ENCODE measurements at places on chromosomes 5 and 9.
A peak's percentile ranks its signal among the peaks of the same experiment; 100 is the strongest.

DNA sequence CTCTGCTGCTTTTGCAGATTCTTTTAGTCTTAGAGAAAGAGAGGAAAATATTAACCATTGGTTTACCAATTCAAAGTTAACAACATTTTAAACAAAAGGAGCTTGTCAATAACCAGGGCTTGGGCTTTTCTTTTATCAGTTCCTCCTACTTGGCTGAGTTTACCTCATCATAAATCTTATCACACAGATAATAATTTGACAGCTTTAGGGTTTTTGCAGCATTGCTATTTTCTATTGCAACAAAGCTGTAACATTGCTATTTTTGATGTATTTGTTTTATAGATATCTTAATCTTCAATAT, 9.8 kb upstream of the ABL1 start:
- DNase-seq = no peak

DNA sequence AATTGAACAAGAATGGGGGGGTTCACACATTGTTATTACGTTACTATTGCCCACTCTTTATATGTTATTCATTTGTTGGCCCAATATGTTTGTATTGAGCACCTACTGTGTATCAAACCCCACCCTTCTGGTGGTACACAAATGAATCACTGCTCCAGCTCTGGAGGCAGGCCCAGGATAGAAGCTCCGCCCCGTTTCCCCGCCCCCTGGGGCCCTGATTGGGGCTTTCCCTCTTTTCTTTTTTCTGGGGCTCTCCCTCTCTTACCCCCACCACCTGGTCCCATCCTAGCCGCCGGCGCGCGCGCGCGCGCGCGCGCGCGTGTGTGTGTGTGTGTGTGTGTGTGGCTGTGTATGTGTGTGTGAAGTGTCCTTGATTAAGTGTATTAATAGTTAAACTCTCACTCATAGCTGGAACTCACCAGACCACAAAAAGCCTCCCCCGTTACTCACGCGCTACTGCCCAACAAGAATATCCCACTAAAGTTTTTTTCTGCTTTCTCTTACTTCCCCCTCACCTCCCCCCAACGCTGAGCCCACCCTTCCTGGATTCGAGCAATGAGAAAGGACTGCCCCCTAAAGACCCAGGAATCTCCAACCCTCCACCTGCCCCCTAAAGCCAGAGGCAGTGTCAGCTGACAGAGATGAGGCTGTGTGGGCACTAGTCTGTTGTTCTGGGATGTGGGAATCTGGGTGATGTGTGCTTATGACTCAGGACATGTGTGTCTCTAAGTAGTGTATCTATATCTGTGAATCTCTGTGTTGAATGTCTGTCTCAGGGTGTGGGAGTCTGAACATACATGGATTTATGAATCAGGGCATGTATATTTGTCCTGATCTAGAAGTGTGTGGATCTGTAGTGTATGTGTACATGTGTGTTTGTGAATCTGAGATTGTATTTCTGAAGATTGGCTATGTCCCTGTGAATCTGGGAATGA, 4.0 kb downstream of the CXXC5 start:
- DNase-seq = no peak

DNA sequence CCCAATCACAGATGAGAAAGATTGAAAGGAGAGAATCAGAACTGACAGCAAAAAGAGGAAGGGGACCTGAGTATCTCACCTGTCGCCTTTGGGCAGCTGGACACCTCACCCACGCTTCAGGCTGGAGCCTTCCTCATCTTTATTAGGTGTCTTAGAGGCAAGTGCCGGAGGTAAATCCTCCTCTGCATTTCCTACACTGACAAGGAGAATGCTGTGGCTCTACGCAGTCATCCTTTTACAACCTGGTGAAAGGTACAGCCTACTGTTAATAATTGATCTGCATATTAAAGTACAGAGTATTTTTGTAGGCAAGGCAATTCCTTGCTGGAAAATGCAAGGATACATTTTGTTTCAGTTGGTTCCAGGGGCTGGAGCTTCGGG, 34.8 kb downstream of the PRLR start:
- DNase-seq = no peak

DNA sequence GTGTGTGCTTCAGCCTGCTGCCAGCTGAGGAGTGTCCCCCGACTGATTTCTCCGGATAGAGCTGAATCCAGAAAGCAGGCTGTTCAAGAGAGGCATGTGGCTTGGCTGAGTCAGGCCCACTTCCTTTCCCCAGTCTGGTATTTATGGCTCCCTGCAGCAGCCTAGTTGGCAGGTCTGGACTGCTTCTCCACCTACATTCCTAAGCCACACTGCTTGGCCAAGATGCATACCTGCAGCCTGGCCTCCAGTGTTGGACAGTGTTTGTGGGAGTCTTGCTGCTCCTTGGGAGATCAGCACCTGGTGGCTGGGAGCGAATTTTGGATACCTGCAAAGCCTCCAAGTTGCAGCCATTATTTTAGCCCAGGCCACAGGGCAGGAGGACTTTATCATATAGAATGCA, 670.8 kb downstream of the ACTL7B start:
- no peak for DNase-seq

GRCh38 chr9:102507044-102507687, 488.0 kb upstream of the CYLC2 start:
- DNase-seq = no peak

DNA sequence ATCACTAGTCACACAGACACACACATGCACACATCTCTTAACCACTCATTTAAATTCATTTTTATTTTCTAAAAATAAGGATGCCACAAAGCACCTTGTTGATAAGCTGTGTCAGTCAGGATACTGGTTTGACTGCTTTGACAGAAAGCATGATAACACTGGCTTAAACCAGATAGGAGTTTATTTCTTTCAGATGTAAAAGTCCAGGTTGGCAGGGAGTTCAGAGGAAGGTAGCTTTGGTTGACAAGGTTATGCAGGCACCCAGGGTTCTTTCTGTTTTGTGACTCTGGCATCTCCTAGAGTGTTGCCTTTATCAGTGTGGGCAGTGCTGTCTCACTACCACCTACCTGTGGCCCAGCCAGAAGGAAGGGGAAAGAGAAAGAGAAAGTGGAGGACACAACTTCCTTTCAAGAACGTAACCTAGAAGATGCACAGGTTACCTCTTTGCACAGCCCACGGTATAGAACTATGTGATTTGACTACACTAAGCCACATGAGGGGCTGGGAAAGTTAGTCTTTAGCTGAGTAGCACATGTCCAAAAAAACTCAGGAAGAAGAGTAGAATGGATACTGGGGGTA, 334.7 kb downstream of the OSTF1 start:
- DNase-seq = no peak

GRCh38 chr5:65812648-65813047, 90.6 kb downstream of the NLN start:
- DNase-seq = no peak

GRCh38 chr9:113543296-113543981, 79.9 kb downstream of the RGS3 start:
- DNase-seq = no peak

DNA sequence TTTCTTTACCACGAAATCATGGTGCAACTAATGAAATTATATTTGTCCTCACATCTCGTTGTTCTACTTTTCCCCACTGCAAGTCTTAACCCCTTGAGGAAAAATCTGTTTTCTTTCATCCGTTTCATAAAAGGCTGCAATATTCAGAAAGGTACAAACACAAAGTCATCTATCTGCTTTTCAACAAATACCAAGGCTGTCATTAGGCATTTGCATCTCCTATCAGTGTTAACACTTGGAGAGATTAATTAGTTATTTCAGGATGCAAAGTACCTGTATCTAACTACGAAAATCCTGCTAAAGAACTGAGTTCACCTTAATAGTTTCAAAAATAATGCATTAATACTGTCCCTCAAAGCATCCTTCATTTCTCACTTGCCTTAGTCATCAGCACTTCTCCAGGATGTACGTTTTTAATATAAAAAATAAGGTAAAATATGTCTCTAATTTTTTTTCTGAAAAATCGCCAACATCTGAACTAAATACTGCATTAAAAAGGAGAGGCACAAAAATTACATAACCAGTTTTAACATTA, 1.8 kb downstream of the ARRDC3 start:
- no peak for DNase-seq

- DNase-seq = no peak
Measured at GRCh38 chr5:174316326-174316725, 270.8 kb downstream of the NSG2 start.

- DNase-seq = peak; percentile 64
Measured at GRCh38 chr5:102755686-102756371, 724 bp downstream of the PAM start.

- DNase-seq = no peak
Measured at GRCh38 chr9:92637326-92637725, 32.6 kb downstream of the IPPK start.

- no peak for DNase-seq
Measured at GRCh38 chr9:98833090-98833956, 25.9 kb downstream of the GALNT12 start.

DNA sequence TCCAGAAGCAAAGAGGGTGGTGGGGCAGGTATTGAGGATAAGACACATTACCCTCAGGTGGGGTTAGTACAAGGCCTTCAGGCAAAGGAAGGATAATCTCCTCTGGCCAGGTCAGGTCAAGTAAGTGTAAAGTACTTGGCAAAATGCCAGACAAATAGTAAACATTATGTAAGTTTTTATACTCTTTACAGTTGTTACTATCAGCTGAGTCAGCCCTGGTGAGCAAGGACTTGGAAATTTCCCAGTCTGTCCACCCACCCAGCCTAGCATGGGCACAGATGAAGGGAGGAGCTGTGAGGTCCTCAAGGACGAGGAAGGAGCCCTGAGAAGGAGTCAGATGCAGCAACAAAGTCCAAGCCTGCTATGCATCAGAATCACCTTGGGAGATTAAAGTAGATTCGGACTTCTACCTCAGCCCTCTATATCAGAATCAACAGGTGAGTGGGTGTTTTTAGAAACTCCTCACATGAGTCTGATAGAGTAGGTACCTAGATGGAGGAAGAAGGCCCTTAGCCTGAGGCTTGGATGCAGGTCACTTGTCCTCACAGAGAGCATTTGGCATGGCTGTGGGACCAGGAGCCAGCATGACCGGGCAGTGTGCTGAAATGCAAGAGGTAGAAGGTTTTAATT, 50.2 kb upstream of the BARX1 start:
- DNase-seq = no peak

DNA sequence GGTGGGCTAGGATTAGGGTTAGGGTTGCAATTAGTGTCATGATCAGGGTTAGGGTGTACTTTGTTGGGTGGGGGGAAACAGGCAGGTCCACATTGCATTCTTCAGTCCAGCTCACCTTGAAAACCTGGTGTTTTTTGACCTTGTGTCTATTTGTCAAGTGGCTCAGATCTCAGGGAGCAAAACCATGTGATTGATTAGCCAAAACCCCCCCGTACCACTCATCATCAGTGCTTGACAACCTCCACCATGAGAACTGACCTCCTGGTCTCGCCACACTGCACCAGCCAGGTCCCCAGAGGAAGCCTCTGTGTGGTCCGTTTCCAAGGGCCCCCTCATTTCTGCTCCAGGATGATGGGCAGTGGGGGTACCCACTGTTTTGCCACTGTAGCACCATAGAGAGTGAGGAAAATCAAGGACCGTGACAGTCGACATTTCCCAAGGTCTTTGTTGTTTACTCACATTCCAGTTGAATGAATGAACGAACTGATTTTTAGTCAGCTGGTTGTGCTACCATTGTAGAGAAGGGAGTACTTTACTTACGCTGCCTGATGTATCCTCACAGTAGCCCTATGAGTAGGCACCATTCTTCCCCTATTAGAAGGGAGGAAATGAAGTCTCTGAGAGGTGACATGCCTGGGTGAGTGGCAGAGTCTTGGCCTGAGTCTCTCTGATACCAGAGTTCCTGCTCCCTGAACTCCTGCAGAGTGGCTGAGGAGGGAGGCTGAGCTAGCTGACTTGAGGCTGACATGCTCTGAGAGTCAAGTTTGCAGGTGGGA, 84.8 kb downstream of the RAD23B start:
- DNase-seq = no peak

DNA sequence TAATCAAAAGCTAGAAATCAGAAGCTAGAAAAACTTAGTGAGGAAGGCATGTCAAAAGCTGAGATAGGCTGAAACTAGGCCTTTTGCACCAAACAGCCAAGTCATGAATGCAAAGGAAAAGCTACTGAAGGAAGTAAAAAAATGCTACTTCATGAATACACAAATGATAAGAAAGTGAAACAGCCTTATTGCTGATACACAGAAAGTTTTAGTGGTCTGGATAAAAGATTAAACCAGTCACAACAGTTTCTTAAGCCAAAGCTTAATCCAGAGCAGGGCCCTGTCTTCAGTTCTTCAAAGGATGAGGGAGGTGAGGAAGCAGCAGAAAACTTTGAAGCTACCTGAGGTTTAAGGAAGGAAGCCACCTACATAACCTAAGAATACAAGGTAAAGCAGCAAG, 102.5 kb upstream of the SH3GL2 start:
- DNase-seq = no peak

GRCh38 chr9:108117306-108117705, 627.7 kb upstream of the KLF4 start:
- no peak for DNase-seq

DNA sequence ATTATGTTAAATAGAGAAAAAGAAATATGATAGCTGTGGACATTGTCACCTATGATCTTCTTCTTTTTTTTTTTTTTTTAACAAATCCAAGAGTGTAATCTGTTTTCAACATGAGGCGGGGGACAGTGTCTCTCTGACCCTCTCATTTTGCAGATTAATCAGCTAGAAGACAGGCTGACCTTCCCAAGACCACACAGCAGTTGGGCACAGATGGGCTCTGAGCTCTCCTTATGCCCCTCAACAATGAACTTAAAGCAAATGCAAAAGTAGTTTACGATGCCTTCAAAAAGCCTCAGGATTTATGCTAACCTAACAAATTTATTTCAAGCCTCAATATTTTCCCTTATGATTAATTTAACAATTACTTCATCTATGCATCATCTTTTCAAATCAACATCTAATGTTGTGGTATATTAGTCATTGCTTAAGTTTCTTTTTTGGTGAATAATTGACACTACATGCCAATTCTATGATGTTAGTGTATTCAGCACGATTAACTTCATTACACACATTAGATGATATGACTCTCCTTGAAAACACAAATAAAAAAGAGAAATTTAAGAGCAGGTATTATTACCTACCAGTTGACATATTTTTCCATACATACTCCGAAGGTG, 7.4 kb downstream of the NFIL3 start:
- no peak for DNase-seq

DNA sequence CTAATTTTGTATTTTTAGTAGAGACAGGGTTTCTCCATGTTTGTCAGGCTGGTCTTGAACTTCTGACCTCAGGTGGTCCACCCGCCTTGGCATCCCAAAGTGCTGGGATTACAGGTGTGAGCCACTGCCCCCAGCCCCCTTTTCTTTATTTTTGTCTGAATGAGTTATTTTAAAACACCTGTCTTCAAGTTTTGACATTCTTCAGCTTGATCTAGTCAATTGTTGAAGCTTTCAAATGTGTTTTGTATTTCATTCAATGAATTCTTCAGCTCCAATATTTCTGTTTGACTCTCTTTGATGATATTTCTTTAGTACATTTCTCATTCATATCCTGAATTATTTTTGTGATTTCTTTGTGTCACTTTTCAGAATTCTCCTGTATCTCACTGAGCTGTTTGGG, 486.2 kb downstream of the DMAC1 start:
- DNase-seq = no peak

GRCh38 chr9:371349-371748, 156.7 kb downstream of the DOCK8 start:
- no peak for DNase-seq

Data from thoracic aorta (tissue), 2 donors.